Activated CD8-positive, alpha-beta memory T cell treated with anti-CD3 and anti-CD28 coated beads, Interleukin-2, amount 50 U/mL, for 48 hours (primary cell): ENCODE measurements at places on chromosomes 3 and 15.

- no peak for DNase-seq
Observed at GRCh38 chr15:60635507-60636352, 156.8 kb upstream of the ICE2 start.

- DNase-seq, result no peak
Observed at GRCh38 chr15:56411122-56411749, 46.0 kb downstream of the TEX9 start.

- DNase-seq, result no peak
Observed at GRCh38 chr3:4067893-4068292, 235.3 kb upstream of the SETMAR start.

DNA sequence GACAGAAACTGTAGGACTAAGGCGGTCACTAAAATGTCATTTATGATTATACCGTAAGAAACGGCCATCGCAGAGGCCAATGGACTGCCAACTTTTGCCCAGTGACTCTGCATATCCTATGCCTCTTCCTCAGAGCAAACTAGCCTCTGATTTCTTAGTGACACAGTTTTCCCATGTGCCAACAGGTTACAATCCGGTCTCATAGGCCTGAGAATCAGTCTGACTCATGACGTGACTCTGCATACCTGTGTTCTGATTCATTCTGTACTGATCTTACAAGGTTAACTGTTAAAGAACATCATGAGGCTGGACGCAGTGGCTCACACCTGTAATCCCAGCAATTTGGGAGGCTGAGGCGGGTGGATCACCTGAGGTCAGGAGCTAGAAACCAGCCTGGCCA, 17.8 kb downstream of the RUBCN start:
- DNase-seq, result no peak

DNA sequence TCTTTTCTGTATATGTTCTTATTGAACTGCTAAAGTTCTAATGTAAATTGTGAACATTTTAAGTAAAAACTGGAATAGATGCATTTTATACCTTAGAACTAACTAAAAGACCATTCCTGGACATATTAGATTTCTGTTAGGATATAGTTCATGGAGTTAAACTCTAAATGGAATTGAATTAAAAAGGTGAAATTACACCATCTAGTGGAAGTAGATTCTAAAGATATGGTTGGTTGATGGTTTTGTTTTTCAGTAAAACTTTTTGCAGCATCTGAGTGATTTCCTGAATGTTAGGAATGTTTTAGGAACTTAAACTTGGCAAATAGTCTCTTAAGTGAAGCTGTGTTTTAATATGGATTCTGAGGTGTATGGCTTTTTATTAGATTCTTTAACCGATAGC, 96.8 kb downstream of the SLMAP start:
- DNase-seq, result no peak

DNA sequence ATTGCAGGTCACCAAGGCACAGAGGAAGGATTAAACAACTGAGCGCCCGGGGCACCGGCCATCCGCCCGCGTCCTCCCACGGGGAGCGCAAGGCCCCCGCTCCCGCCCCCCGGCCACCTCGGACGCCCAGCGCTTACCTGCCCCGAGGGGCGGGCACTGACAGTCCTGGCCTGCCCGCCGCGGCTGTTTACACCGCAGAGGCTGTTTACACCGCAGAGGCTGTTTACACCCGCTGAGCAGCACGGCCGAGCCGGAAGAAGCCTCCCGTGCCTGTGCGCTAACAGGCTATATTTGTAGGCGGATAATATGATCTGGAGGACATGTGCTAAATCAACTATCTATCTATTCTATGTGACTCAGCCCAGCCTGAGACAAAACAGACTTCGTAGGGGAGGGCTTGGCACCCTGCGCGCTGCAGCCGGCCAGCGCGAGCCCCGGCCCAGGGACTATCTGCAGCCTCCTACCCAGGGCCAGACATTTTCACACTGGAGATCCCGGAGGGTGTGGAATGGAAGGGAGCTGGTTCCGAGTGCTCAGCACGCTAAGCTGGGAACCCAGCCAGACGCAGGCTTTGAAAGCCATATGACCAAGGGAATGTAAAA, at the start of gene LRRC2:
Gene LRRC2 (minus strand): TSS at position 263 of the 602 bp plus-strand sequence. CDS start 14,711 bp downstream, outside the sequence.
- no peak for DNase-seq

GRCh38 chr3:17314171-17314570, 428.3 kb downstream of the TBC1D5 start:
- DNase-seq, result no peak

DNA sequence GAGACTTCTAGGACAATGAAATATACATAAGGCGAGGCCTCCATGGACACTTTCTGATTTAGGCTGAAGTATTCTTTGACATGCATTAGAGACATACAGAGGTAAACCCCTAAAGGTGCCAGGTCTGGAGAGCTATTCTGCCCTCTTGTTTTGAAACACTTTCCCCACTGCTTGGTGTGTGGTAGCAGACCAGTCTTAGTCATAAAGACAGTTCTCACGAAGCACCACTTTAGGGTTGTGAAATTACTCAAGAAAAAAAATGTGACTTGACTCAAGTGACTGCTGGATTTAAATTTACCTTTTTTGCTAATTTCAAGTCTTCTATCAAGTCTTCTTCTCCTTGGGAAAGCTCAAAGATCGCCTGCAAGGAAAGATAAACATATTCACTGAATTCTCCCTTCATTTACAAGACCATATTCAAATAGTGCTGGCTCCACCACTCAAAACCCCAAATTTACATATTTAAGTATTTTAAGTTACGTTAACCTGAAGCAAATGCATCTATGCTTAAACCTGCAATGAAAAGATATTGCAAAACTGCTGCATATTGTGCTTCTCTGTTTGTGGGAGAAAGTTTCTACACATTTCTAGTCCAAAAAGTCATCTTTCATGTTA, 48.4 kb downstream of the ARHGEF3 start:
- DNase-seq, result no peak

DNA sequence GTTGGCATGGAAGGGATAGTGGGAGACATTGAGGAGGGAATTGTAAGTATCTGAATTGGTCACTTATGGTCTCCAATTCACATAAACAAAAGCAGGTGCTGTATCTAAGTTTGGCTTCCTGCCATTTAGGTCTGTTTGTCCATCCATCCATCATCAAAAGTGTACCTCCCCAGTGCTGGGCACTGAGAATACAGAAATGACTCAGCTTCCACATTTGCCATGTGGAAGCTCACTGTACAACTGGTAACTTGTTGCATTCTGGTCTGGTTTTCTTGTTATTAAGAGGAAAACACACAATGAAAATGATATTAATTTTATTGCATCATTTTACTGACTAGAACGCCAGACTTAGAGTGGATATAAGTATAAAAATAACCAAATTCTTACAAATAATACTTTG, 30.9 kb upstream of the MUC13 start:
- DNase-seq, result no peak
